Fibroblast of skin of right biceps (primary cell): ENCODE measurements at places on chromosomes 3 and 15.

- peak; percentile 54 for DNase-seq
Measured at GRCh38 chr15:73240866-73241499, 127.8 kb downstream of the HCN4 start.

DNA sequence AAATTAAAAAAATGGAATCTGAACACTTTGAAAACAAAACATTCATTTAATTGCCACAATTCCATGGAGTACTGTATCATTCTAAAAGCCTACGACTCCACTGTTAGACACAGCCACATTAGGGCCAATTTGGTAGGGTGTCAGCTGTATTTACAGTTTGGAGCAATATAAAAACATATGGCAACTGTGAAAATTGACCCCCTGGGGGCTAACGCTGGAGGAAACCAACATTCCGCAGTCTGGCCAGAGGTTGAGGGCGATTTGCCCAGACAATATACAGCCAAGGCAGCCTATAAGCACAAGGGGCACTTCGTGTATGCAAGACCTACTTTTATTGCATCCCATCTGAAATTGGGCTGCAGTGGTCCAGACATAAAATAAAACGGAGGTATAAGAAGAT, 476.5 kb upstream of the WNT5A start:
- DNase-seq: no peak

- DNase-seq: no peak
Measured at GRCh38 chr15:67652586-67652985, 110.1 kb downstream of the MAP2K5 start.

DNA sequence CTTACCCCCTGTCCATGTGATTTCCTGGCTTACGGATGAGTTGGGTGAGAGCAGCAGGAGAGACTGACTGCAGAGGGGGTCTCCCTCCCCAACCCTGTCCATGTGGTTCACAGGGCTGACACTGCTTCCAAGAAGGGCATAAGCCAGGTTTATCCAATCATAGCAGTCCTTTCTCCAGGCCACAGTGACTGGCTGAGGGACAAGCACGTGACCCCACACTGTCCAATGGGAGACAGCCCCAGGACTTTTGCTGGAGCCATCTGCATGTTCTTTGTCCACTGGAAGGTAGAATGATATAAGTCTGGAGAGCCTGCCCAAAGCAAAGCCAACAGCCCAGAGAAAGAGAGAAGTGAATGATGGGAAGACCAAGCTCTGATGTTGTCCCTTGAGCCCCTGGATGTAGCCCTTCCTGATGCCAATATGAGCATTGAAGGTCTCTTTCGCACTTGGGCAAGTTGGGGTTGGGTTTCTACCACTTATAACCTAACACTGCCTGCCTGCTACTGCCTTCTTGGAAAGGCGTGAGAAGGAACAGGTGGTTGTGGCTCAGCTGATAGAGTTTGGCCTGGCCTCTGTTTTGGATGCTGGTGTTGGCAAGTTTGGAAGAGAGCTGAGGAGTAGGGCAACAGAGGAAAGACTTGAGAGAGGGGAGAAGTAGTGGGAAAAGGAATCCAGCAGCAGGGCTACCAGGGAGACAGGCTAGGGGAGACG, 41.3 kb upstream of the GRIP2 start:
- DNase-seq: no peak

- DNase-seq: no peak
Measured at GRCh38 chr3:10247679-10248183, 528 bp upstream of the TATDN2 start.

DNA sequence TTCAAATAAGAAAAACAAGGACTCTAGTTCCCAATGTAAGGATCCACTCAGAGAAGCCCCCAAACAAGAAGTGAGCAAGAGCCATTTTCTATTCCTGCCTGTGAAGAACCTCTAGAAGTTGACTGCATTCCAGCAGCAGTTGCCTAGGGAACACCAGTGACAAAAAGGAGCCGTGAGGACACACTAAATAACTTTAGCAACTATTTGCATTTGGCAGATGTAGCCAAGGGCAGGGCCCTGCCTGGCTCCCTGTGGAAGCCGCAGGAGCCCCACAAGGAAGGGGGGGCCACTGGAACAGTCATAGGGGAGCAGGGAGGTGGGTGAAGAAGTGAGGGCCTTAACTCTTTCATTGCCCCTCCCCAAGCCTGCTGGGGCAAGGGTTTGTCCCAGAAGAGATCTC, 470.2 kb upstream of the PROK2 start:
- DNase-seq: peak; percentile 75

GRCh38 chr3:54706738-54707137, 221.1 kb downstream of the LRTM1 start:
- DNase-seq: no peak

DNA sequence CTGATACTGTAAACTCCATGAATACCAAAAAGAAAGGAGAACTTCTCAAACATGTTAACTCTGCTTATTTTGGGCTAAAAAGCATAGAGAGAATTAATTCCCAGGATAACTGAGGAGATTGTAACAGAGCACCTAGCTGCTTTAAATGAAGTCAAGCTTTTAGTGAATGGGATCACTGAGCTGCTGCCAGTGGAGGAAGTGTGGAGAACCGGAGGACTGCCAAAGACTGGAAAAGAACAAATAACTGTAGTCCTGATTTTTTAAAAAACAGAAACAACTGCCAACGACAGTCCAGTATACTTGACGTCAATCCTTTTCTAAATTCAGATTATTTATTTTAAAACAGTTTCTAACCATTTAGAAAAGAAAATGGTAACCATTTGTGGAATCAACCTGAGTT, 3.3 kb downstream of the C3orf70 start:
- no peak for DNase-seq

- no peak for DNase-seq
Measured at GRCh38 chr3:5035692-5036391, 56.6 kb downstream of the BHLHE40 start.

DNA sequence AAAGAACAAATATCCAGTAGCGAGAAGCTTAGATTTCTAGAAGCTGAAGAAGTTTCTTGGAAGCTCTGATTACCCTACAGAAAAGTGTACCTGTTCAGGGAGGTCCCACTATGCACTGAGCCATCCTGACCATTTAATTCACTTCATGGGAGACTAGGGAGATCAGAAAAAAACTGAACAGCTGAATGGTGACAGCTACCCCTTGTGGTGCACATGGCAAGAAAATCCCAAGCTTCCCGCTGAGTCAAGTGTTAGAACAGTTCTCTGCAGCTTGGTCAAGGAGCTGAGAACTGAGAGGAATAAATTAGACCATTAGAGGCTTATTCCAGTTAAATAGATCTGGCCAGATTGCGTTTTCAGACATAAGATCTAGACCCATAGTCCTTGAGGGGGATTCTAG, 197.2 kb upstream of the VEPH1 start:
- peak; percentile 5 for DNase-seq
